ENCODE measurements at places on chromosomes 7 and 10.

DNA sequence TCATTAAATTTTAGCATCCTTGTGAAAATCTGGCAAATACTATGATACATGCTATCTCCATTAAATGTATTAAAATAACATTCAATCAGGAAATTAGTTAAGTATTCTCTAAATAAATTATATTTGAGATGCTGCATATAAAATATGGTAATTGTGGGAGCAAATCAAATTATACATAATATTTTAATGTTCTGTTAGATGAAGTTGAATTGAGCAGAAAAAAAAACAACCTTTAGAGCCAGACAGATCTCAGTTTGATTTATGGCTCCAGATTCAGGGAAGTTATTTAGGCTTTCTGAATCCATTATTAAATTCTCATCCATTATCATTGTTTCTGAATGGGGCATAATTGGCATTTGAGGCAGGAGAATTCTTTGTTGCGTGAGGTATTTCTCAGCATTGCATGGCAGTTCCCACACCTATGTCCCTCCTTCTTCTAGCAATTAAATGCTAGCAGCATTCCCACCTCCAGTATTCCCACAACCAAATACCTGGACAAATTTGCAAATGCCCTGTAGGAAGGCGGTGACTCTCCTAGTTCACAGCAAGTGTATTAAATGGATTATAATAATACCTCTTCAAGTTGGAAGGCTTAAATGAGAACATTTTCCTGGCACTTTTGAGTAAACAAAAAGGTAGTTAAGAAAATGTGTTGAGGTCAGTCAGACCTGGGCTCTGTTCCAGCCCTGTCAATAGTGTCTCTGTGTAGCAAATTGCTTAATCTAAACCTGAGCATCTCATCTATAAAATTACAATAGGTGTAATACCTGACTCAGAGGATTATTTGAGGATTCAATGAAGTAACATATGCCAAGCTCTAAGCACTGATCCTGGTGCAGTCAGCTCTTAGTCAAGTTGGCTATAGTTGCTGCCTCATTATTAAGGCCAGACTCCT lies 108.9 kb downstream of the RNLS start:
- DNase-seq: no peak

GRCh38 chr10:99917963-99918825 lies 91.6 kb downstream of the DNMBP start:
- no peak for DNase-seq

DNA sequence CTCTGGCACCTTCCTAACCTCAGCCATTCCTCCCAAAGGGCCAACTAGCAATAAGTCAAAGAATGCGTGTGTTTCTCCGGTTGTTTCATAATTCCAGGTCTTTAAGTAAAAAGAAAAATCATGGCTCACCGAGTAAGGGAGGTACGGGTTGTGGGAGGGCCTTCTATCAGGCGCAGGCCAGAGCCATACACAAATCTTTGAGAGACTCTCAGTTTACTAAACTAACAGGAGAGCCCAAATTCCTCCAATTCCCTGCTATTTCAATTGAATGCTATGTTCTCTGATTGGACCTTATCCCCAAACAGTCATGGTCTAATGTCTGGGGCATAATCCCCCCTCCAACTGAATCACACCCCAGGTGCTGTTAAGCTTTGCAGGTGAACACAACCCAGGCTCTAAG lies 26.2 kb upstream of the SLF2 start:
- DNase-seq: no peak

GRCh38 chr10:125034675-125035074 lies 92.8 kb downstream of the ZRANB1 start:
- no peak for DNase-seq

Data from Panc1 (cell line).